ENCODE measurements at places on chromosomes 6 and 20.
A peak's percentile ranks its signal among the peaks of the same experiment; 100 is the strongest.

- DNase-seq, result no peak
These were observed 225.5 kb downstream of the BCKDHB start for GRCh38 chr6:80331974-80332373.

GRCh38 chr6:12654514-12654913 lies 62.1 kb upstream of the PHACTR1 start:
- DNase-seq, result no peak

DNA sequence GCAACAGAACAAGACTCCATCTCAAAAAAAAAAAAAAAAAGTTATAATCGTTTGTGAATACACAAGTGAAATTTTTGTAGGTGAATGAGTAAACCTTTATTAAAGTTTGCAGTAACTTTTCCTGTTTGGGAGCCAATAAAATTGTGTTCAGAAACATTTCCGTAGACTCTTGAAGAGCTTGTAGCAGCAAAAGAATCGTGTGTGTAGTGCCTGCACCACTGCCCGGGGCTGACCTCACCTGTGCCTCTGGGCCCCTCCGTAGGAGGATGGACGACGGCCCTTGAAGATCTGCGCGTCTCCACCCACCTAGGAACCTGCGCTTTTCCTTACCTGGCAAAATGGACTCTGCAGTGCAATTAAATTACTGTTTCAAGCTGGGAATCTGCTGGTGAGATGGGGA lies 366.0 kb downstream of the THBS2 start:
- no peak for DNase-seq

DNA sequence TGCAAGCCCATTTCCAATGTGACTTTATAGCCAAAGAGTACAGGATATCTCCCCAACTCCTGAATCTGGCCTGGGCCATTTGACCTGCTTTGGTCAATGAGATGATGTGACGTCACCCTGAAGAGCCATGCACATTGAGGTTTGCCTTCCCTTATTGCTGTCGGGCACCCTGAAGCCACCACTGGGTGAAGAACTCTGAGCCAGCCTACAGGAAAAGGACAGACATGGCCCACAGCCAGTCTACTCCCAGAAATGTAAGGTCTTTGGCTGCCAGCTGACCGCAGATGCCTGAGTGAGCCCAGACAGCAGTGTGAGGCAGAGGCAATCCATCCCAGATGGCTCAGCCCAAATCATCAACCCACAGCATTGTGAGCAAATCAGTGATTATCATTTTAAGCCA lies 3.7 kb upstream of the SYNDIG1 start:
- peak; percentile 80 for DNase-seq

GRCh38 chr6:82720992-82721391 lies 344.6 kb downstream of the UBE3D start:
- DNase-seq, result no peak

DNA sequence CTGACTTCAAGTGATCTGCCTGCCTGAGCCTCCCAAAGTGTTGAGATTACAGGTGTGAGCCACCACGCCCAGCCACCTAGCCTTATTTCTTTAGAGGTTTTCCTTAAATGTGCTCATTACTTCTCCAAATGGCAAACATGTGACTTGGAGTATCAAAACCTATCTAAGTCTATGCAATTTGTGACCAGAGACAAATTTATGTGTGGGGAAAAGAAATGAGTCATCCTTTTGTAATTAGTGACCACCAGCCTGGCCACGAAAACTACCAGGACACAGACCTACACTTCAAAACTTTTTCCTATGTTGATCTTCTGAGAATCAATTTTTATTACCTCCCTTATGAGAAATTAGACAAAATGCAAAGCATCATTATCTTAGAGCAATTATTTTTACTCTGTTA lies 64.6 kb upstream of the OGFRL1 start:
- no peak for DNase-seq

DNA sequence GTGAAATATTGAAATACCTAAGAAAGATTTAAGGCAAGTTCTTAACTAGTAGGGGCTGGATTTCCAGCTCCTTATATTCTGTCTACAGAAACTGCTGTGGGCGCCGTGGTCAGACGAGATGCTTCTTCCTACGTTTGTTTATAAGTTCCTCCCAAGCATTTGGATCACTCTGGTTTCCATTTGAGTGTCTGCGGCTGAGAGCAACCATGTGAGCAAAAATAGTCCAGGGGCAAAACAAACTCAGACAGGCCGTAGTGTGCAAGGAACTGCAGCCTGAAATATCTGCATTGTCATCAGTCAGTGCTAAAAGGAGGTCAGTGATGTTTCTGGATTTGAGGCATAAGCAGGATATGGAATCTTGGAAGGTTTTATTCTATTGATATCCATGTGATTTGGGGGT lies 485.9 kb upstream of the JAG1 start:
- peak; percentile 43 for DNase-seq

- no peak for DNase-seq
These were observed 318.0 kb downstream of the GRIK2 start for GRCh38 chr6:101711518-101711917.

DNA sequence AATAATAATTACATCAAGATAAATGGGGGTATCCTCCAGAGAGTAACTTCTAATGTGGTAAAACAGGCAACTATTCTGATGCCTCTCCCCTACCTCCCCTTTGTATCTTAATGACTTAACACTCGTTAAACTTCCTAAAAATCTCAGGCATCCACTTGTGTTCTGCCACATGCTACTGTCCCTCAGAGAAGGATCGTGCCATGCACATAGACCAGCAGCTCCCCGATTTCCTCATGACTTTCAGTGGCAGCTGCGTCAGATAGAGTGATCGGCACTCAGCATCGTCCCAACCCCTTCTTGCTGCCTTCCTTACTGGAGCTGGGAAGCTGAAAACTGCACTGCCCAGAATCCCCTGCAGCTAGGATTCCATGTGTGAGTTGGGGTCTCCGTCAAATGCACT lies 32.1 kb downstream of the RIPOR2 start:
- no peak for DNase-seq

- no peak for DNase-seq
These were observed 116.5 kb upstream of the CBLN4 start for GRCh38 chr20:56121850-56122249.

- no peak for DNase-seq
These were observed 1.6 kb downstream of the CYP39A1 start for GRCh38 chr6:46651006-46651405.

GRCh38 chr6:24233813-24234442 lies 107.9 kb downstream of the NRSN1 start:
- DNase-seq, result no peak

GRCh38 chr6:3748208-3749066 lies 3.1 kb downstream of the PXDC1 start:
- peak; percentile 79 for DNase-seq

GRCh38 chr20:43159994-43160393 lies 29.7 kb downstream of the PTPRT start:
- DNase-seq, result no peak

DNA sequence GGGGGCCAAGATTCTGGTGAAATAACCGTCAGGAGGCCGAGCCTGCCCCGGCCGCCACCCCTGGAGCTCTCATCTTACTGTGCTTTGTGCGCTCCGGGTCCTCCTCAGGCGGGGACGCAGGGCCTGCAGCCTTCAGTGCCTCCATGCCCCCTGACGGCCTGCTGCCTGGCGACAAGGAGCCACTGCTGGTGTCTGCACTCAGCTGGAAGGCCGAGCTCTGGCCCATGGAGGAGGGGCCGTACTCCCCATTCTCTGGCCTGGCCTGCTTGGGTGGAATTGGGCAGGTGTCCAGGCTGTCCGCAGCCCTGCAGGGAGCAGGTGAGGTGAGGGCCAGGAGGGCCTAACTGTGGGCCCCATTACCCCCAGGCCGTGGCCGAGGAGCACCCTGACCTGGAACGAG lies 5.3 kb downstream of the ZNF512B start:
- no peak for DNase-seq

GRCh38 chr6:82712826-82713225 lies 349.2 kb downstream of the TPBG start:
- no peak for DNase-seq

DNA sequence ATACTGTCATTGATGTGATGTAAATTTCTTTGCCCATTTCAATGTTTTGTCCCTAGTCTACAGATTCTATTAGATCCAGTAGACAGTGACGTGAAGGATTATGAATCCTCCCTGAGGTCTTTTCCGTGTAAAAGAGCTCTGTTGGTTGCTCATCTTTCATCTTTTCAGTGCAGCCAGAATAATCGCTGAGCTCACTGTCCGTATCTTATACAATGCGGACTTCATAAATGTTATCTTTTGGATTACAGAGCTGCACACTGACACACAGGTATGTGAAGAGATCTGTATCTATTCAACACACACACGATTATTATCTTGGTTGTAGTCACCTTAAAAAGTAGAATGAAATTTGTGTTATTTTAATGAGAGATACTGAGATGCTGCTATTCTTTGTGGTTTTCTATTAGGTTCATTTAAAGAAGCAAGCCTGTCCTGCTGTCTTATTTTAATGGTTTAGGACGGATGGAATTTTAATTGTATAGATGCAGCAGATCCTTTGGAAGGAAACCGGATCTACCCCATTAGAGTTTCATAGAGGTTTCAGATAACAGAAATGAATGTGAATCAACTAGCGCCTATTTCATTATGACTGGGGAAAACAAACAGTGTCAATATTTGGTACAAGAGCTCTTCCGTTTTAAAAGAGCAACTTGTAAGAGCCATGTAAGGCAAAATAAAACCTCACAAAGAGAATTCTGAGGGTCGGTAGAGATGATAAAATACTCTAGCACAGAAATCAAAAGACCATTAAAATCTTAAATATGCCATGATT lies 79.4 kb downstream of the BMP6 start:
- DNase-seq, result no peak

Measured in stromal cell of bone marrow (primary cell).